ENCODE measurements at places on chromosomes 7 and 10. TPM values are rescaled to one million over a fixed set of nuclear protein-coding genes. Genes with fewer than 3 reads are reported as not detected.

Gene PON3
- not detected for total RNA-seq

Gene TDRD1
- total RNA-seq: 0.08 TPM

Gene CARD11
- total RNA-seq: 117 TPM

Gene CAV1
- total RNA-seq: not detected

Gene AMZ1
- 0.05 TPM for total RNA-seq

Gene PPP1R17
- not detected for total RNA-seq

Gene CTAGE8
- total RNA-seq: 2.2 TPM

Gene ZNF503
- not detected for total RNA-seq

Gene FXYD4
- not detected for total RNA-seq

Gene CHRM2
- total RNA-seq: not detected

Gene ANKRD30A
- not detected for total RNA-seq

Gene LDB3
- total RNA-seq: 0.13 TPM

Gene CALHM2
- 29.6 TPM for total RNA-seq

Gene GARIN1A
- 1.5 TPM for total RNA-seq

Gene SPDYE2B
- not detected for total RNA-seq

Gene HOGA1
- total RNA-seq: not detected

Gene AGMO
- total RNA-seq: not detected

Gene CACUL1
- 29.8 TPM for total RNA-seq

Gene SLC26A4
- not detected for total RNA-seq

Gene CYP2E1
- 1.7 TPM for total RNA-seq

Gene DEPP1
- total RNA-seq: 0.91 TPM

Gene MAGI2
- total RNA-seq: 0.17 TPM

Gene FAM24B
- total RNA-seq: 10.4 TPM

Gene MYL7
- total RNA-seq: not detected

Gene GATA3
- 31.2 TPM for total RNA-seq

Gene TMEM176A
- total RNA-seq: 1.3 TPM

Gene FAM25C
- total RNA-seq: not detected

Gene EIF5AL1
- total RNA-seq: 0.17 TPM

Gene FFAR4
- not detected for total RNA-seq

Gene SH2D4B
- total RNA-seq: 0.14 TPM

Gene LRRC18
- not detected for total RNA-seq

Gene TFAM
- 63.2 TPM for total RNA-seq

Gene CLDN3
- total RNA-seq: not detected

Gene CPA2
- not detected for total RNA-seq

Gene RNLS
- 1.5 TPM for total RNA-seq

Gene CYP26C1
- total RNA-seq: 0.10 TPM

Gene PLXNA4
- 31.6 TPM for total RNA-seq

Gene CCNJ
- 6.7 TPM for total RNA-seq

Gene BAIAP2L1
- total RNA-seq: 0.32 TPM

Gene JCAD
- total RNA-seq: 0.44 TPM

Gene TSPAN13
- total RNA-seq: 2.5 TPM

Gene INHBA
- total RNA-seq: 0.41 TPM

Gene C1QL3
- not detected for total RNA-seq

Gene THSD7A
- 1.3 TPM for total RNA-seq

Gene FRG2B
- total RNA-seq: not detected

Gene PDK4
- 3.6 TPM for total RNA-seq

Gene TLX1
- not detected for total RNA-seq

Gene ITPRID1
- total RNA-seq: not detected

Gene TMEM130
- not detected for total RNA-seq

Gene CALML3
- not detected for total RNA-seq

Gene MMP21
- total RNA-seq: 0.84 TPM

Gene MYOZ1
- total RNA-seq: not detected

Gene SMKR1
- total RNA-seq: 1.4 TPM

Gene GFRA1
- total RNA-seq: not detected

Gene PDE6C
- total RNA-seq: not detected

Gene TMEM270
- not detected for total RNA-seq

Gene GIMAP5
- total RNA-seq: 422 TPM
